Stimulated activated CD4-positive, alpha-beta T cell treated with anti-CD3 and anti-CD28 coated beads, Interleukin-4, amount 100 ng/mL, for 24 hours (primary cell): ENCODE measurements at places on chromosomes 12 and 14.
A peak's percentile ranks its signal among the peaks of the same experiment; 100 is the strongest.

DNA sequence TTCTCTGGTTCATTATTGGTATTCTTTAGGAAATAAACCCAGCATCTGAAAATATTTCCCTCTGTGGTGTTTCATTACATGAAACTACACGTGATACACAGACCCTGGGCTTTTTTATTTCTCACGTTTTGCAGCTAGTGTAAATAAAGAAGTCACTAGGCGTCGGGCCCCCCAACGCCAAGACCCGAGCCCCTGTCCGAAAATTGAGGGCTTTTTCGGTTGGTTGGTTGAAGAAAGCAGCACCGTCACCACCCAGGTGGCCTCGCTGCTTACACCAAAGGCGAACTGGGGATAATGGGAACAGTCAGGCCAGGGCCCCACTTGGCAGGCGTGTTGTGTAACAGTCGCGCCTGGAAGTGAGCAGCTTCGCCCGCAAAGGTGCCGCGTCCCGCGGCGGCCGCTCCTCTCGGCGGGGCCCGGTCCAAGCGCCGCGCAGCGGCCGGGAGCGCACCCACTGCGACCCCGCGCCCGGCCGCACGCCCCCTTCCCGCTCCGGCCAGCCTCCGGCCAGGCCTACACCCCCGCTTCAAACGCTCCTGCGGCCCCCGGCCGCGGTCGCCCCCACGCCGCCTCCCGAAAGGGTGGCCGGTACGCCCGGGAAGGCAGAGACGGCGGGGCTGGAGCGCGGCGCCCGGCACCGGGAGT lies 1.2 kb downstream of the DUSP16 start:
- DNase-seq, result peak; percentile 45

- DNase-seq, result peak; percentile 28
Measured at GRCh38 chr12:18158774-18159557, 69.0 kb upstream of the RERGL start.

DNA sequence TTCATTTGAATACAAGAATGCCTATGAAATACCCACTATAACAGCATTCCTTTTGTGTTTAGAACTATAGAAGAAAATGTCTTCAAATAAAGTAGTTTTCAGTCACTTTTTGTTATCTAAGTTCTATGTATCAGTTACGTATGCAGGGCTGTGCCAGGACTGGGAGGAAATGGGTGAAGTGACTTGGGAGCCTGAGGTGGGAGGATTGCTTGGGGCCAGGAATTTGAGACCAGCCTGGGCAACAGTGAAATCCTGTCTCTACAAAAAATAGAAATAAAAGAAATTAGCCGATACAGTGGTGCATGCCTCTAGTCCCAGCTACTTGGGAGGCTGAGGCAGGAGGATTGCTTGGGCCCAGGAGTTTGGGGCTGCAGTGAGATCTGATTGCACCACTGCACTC lies 22.9 kb upstream of the MANSC4 start:
- DNase-seq, result no peak

- DNase-seq, result peak; percentile 29
Measured at GRCh38 chr12:89880690-89881350, 172.2 kb upstream of the ATP2B1 start.

DNA sequence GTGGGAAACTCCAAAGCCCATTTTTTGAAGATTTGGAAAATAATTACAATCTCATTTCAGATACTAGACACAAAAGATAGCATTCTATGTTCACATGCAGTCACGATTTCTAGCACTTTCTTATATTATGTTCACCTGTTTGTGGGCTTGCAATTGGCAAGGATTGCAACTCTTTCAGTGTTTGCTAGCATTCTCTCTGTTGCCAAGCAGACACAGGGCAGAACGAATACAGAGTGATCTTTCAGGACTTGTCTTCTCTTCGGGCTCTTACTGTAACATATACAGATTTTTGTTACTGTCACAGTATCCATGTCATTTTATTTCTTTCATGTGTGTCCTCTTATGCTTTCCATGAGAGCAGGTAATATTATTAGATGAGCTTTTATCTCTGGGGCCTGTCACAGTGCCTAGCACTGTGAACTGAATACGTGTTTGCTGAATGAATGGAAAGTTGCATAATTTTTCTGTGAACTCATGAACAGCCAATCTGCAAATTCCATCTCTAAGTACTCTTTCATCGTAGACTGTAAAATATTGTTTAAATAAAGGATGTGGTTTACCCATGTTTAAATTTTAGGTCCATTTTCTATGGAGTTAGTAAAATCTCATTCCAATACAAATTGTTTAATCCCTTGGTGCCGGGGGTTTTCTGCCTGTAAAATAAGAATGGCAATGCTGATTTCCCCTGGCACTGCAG lies 105.1 kb downstream of the BMP4 start:
- DNase-seq, result no peak

DNA sequence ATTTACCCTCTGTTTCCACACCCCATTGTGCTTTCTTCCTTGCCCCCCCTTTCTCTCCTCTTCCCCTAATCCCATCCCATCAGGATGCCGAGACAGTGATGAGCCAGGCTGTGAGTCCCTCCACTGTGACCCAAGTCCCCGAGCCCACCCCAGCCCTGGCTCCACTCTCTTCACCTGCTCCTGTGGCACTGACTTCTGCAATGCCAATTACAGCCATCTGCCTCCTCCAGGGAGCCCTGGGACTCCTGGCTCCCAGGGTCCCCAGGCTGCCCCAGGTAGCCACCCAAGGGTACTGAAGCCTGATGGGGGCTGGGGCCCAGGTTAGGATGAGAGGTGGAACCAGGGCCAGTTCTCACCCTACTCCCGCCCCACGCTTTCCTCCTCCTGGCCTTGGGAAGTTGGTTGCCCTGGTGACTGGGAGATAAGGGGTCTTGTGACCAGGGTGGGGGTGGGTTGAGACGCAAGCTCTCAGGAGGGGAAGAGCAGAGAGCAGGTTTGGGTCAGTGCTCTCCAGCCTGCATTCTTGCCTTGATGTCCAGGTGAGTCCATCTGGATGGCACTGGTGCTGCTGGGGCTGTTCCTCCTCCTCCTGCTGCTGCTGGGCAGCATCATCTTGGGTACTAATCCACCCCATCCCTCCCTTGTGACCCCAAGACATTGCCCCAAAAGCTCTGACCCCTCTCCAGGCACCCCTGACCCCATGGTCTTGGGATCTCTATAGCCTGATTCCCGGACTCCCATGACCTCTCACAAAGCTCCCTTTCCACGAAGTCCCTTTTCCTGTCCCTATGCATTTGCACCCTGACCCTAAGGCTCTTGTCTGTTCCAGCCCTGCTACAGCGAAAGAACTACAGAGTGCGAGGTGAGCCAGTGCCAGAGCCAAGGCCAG lies 1.2 kb downstream of the AMHR2 start:
- no peak for DNase-seq

DNA sequence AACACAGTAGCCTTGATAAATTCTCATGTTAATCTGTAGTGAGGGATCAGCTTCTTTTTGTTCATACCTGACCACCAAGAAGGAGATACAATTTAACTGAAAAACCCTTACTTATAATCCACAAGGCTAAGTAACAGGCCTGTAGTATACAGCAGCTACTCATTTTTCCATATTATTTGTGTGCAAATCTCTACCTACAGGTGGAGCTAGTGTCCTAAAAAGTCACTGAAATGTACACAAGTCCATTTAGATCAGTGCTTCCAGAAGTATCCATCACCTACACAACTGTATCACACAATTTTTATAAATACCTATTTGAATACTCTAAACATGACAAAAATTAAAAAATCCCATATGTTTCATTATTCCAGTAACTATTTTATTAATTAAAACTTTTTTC lies 173.2 kb downstream of the SLC35F4 start:
- DNase-seq, result no peak

DNA sequence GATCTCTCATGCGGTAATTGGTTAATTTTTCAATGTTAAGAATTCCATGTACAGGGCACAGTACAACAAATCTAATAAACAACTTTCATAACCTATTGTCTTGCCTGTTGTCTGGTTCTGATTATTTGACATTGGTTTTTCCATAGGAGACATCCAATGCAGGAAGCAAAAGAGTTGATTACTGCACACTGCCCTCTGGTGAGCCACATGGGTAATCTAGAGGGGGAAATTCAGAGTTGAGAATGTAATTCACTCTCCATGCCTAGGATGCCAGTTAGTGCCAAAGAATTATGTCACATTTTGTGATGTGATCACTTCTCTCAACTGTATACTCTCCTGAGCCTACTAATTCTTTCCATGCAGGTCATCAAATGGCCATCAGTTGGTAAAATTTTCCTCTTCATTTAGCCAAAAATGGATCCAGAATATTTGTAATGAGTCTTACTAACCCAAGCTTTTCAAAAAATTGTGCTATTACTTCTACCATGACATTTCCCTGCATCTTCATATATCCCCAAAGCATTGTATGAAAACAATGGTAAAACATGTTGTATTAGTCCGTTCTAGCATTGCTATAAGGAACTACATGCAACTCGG lies 17.7 kb upstream of the CCDC91 start:
- no peak for DNase-seq

DNA sequence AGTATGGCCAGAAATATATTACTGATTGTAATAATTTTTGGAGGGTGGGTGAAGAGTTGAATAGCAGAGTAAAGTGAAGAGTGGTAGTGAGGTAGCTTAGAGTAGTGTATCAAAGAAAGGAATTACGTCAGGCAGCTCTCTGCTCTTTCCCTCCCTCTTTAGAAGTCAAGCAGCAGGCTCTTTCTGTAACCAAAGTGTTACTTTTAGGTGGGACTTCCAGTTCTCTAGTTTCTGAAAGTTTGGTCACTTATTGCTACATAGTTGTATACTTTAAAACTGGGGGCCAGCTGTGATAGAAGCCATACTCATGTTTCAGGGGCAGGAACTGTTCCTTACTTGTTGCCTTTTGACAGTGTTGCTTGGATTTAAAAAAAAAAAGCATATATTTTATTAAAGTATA lies 30.6 kb downstream of the ATF7IP start:
- DNase-seq, result peak; percentile 23

- DNase-seq, result no peak
Measured at GRCh38 chr12:7374423-7375144, 69.4 kb downstream of the CD163L1 start.

DNA sequence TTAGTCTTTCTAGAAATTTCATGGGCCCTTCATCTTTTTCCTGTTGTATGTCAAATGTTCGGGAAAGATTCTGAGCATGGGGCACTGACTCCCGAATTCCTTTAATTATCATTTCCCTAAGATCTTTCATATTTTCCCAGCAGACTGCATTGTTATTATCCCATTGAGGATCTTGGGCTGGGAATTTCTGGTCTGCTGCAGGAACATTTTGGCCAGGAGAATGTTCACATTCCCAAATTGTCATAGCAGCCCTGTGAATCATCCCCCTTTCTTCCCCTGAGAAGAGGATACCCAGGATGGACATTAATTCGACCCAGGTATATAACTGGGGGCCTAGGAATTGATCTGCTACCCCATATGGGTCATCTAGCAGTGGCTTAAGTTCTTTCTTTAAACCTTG lies 112.5 kb downstream of the RIN3 start:
- DNase-seq, result no peak

GRCh38 chr14:61080591-61081010 lies 99.6 kb downstream of the SLC38A6 start:
- DNase-seq, result no peak

GRCh38 chr12:111155521-111155920 lies 213.4 kb downstream of the PHETA1 start:
- no peak for DNase-seq

DNA sequence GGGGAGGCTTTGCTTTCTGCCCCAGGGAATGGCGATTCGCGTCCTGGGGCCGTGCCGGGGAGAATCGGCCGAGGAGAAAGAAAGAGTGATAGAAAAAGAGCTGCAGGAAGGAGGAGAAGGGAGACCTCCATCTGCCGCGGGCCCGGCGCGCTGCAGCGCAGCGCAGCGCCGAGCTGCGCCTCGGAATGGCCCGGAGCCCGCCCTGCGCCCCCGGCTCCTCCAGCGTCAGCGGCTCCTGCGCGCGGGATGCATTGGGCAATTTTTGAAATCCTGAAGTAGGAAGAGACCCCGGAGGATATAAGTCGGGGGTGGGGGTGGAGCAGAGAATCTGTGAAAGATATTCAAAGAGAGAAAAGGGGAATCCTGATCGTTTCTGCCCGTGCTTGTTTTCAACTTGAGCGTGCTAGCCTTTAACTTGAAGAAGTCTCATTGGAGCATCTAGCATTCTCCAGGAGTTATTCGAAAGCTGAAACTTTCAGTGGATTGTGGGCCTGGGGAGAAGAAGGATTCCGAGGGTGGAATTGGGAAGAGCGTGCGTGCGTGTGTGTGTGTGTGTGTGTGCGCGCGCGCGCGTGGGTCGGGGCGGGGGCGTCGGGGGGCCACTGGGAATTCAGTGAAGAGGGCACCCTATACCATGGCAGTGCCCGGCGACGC lies 441 bp downstream of the PDE3A start:
- no peak for DNase-seq

- no peak for DNase-seq
Measured at GRCh38 chr14:93007225-93007997, 84.5 kb downstream of the CHGA start.

DNA sequence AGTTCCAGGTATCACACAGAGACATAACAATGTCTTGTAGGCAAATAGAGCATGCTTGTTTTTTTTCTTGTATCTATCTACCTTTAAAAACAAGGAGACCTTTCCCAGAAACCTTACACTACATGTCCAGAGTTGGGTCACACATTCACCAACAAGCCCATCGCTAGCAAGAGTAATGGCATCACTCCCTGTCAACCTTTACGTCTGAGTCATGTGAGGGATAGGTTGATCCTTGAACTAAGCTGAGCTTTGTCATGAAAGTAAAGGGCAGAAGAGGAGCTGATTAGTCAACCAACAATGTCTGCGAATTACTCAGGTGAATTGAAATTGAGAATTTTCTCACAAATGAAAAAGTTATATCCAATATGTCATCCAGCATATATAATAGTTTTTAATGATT lies 219.4 kb downstream of the CNTN1 start:
- DNase-seq, result no peak

- peak; percentile 30 for DNase-seq
Measured at GRCh38 chr12:53938326-53939140, at the start of gene HOXC13. Gene HOXC13, plus strand, starts transcription at chr12:53938831. Its CDS starts 76 bp downstream, at chr12:53938907.

GRCh38 chr12:34388636-34389377 lies 366.5 kb downstream of the ALG10 start:
- no peak for DNase-seq

DNA sequence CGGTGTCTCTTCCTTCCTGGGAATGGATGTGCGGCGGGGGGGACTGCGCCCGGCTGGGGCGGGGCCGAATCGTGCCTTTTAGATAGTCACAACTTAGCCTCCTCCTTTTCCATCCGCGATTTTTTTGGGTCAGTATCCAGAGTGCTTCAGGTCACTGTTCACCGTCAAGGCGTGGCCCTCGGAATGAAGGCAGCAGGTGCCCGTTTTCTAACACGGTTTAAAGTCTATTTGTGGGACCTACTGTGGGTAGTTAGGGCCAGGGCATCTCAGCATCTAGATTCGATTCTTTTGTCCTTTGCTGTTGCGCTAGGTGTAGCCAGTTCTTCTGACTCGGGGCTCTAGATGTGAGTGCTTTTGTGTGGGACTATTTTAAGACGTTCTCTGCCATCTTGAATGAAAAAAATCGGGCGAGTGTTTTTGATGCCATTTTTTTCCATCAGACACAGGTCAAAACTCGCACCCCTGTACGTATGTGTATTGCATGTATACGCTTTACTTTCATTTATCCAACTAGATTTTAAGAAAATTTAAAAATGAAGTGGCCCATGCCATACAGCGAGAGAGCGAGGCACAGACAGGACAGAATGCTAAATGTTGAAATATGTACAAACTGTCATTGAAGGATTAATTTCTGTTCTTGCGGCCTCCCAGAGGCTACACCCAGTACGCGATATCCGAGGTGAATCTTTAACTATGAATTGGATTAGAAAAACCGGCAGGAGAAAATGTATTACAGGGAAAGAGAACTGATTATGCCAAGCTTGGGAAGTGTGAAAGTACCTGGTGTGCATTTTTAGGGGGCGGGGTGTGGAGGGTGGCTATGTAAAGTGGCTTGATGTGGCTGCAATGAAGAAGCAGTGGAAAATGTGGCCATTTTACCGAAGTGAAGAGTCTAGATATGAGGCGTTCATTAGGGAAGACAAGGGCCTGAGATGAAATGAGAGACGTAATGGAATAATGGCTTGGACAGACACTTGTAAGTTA lies 835 bp downstream of the VEZT start:
- DNase-seq, result peak; percentile 53
